ENCODE measurements at places on chromosomes 11 and 22. TPM values are rescaled to one million over a fixed set of nuclear protein-coding genes. Genes with fewer than 3 reads are reported as not detected.
A peak's percentile ranks its signal among the peaks of the same experiment; 100 is the strongest.

DNA sequence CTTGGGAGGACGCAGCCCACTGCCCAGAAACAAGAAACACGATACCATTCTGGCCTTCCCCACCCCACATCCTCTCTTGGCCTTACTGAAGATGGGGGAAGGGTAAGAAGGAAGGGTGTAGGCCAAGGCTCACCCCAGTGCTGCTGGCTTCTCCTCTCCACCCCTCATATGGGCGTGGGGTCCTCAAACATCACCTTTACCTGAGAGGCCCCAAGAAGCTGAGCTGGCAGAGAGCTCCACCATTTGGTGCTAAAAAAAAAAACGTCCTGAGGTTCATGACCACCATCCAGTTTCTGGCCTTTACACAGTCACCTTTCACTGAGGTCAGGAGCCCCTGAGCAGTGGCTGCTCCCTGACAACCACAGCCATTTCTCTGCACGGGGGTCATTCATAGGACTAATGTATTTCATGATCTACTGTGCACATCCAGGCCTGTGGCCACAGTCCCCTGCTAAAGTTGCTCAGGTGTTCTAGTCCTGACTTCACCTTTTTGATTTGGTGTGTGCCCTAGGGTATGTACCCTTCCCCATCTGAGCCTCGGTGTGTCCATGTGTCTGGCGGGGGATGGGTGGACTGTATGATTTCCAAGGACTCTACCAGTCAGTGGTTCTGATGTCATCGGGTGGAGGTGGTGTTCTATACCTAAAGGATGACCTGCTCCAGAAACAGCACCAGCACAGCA, 15.1 kb downstream of the RHOG start:
- DNase-seq: no peak

DNA sequence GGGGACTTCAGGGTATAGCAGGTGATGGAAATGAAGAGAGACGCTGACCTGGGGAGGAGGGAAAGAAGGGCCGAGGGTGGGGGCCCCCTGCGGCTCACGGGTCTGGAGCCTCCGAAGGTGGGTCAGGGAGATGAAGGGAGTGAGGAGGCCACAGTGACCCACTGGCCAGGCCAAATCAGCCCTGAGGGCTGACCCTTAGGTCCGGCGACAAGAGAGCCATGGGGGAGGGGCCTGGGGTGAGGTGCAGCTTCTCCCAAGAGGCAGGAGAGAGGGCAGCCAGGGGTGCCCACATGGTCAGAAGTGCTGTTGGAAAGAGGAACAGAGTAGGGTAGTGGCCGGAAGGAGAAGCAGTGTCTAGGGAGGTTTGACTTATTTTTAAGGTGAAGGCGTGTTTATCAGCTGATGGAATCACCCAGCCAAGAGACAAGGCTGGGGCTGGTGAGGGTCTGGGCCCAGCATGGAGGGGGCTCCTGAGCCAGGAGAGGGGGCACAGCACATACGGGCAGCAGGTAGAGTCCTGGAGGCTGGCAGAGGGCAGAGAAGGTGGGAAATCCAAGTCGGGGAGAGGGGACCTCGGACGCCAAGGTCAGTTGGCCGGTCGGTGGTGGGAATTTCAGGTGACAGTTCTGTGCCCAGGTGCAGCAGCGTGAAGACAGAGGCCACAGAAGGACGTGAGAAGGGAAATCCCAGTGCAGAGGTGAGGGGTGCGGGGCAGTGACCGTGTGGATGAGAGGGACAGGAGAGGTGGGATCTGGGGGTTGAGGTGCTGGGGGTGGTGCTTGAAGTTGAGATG, 49.0 kb downstream of the LINC01488 start:
- DNase-seq: peak; percentile 55

Gene BDNF
- not detected for polyA plus RNA-seq

- no peak for DNase-seq
Measured at GRCh38 chr22:49079027-49079725, 748.5 kb downstream of the BRD1 start.

- peak; percentile 80 for DNase-seq
Measured at GRCh38 chr22:22684580-22685561, 40.5 kb downstream of the GGTLC2 start.

DNA sequence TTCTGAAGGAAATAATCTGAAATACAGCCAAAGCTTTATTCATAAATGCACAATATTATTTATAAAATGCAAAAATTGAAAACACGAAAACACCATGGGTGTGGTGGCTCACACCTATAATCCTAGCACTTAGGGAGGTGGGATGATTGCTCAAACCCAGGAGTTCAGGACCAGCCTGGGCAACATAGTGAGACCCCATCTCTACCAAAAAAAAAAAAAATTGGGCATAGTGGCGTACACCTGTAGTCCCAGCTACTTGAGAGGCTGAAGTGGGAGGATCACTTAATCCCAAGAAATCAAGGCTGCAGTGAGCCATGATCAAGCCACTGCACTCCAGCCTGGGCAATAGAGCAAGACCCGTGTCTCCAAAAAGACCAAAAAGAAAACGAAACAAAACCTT, 5.2 kb upstream of the RDX start:
- no peak for DNase-seq

GRCh38 chr11:57639321-57640067, 10.2 kb downstream of the YPEL4 start:
- no peak for DNase-seq

Measured in B cell (primary cell).